CD8-positive, alpha-beta memory T cell (primary cell): ENCODE measurements at places on chromosomes 4 and X. TPM values are rescaled to one million over a fixed set of nuclear protein-coding genes. Genes with fewer than 3 reads are reported as not detected.

The TSPYL2 gene
- total RNA-seq = 47.9 TPM

The TCEAL7 gene
- total RNA-seq = not detected

The XAGE1B gene
- total RNA-seq = not detected

The RRAGB gene
- total RNA-seq = 6.8 TPM

The TLR10 gene
- not detected for total RNA-seq

The GABRG1 gene
- total RNA-seq = not detected

The NPY2R gene
- total RNA-seq = not detected

The FGB gene
- total RNA-seq = not detected

The GAB1 gene
- 0.95 TPM for total RNA-seq

The NR3C2 gene
- 5.7 TPM for total RNA-seq

The AFM gene
- not detected for total RNA-seq

The COX7B2 gene
- not detected for total RNA-seq

The PGAM4 gene
- total RNA-seq = 0.85 TPM

The PRRG1 gene
- not detected for total RNA-seq

The TRMT2B gene
- 19.0 TPM for total RNA-seq

The LANCL3 gene
- 0.49 TPM for total RNA-seq

The GAB3 gene
- 6.2 TPM for total RNA-seq

The SPANXC gene
- not detected for total RNA-seq

The FGFRL1 gene
- 14.5 TPM for total RNA-seq

The AMOT gene
- total RNA-seq = 1.4 TPM

The CCNA2 gene
- 73.5 TPM for total RNA-seq

The GAGE12H gene
- total RNA-seq = not detected
